ENCODE measurements at places on chromosomes 6 and 20.

GRCh38 chr6:137216106-137216505, 3.1 kb downstream of the IFNGR1 start:
- DNase-seq: no peak

- DNase-seq: no peak
These were observed 68.5 kb downstream of the DNAH8 start for GRCh38 chr6:38783443-38784228.

DNA sequence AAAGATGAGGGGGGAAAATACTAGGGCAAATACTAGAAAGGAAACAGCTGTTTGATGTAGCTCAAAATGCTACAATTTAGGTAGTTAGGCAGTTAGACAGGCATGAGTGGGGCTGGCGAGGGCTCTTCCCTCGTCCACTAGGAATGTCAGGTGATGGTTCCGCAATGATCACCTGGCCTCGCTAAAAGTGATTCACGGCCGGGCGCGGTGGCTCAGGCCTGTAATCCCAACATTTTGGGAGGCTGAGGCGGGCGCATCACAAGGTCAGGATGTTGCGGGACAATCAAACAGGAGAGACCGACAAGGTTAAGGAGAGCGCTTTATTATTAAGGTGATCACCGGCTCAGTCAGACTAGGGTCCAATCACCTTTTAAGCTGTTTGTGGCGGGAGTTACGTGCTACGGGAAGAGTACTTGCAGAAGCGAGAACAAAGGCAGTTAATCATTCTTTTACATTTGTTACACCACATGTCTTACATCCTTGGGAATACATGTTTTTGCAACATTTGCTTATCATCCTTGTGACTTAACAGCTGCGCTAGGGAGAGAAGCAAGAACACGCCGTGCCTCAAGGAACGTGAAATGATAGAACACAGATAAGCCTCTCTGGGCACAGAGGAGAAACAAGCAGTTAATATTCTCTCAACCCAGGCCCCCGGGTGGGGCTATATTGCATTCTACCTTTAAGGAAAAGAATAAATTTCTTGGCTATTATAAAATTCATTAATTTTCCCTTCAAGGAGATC, 1025.4 kb downstream of the EYS start:
- DNase-seq: no peak

GRCh38 chr20:57622579-57623381, 2.6 kb upstream of the ZBP1 start:
- peak; percentile 24 for DNase-seq

DNA sequence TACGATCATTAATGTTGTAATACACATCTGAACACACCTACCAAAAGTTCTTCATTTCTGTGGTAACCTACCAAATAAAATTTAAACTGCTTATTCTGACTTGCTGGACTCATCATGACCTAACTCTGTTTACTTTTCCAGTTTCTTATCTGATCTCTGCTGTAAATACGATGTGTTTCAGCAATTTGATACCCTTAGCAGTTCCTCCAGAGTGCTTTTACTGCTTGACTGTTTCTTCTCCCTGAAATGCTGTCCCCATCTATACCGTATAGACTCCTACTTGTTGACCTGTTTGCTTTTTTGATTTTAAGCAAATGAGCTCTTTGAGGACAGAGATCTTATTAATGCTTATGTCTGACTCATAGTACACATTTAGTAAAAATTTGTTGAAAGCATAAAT, 119.5 kb downstream of the SCAF8 start:
- no peak for DNase-seq

GRCh38 chr6:12957321-12958051, 240.9 kb downstream of the PHACTR1 start:
- peak; percentile 68 for DNase-seq

- DNase-seq: peak; percentile 14
These were observed 6.7 kb upstream of the VNN2 start for GRCh38 chr6:132764370-132764769.

DNA sequence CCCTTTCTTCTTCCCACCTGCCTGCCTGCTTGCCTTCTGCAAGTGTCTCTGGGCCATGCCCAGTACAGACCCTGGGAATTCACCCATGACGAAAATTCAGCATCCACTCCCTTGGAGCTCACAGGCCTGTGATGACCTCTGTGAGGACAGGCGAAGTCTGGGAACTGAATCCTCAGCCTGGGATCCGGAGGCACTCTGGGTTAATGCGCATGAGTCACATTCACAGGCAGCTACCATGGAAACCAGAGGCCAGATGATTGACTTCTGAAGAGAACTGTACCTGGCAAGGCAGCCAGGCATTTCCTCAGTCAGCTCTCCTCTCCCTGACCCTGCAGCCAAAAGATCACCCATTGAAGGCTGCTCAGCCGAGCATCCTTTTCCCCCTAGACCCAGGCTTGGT, 41.0 kb downstream of the SLC9A8 start:
- no peak for DNase-seq

GRCh38 chr6:5036269-5036668, 32.4 kb upstream of the RPP40 start:
- no peak for DNase-seq

DNA sequence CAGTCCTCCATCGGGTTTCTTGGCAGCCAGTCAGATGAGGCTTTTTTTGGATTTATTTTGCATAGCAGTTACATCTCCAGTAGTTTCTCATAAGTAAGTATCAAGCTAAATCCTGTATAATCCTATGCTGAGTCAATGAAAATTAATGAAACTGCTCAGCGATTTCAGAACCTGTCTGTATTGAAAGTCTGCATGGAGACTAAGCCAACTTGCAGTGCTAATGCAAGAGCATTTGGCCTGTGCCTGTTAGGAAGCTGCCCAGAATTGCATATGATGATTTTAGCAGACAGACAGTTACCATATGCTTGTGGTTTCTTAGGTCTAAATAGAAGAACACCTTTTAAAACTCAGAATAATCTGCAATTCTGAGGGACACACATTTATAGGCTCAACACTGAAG, 25.2 kb upstream of the LRRN4 start:
- DNase-seq: no peak

DNA sequence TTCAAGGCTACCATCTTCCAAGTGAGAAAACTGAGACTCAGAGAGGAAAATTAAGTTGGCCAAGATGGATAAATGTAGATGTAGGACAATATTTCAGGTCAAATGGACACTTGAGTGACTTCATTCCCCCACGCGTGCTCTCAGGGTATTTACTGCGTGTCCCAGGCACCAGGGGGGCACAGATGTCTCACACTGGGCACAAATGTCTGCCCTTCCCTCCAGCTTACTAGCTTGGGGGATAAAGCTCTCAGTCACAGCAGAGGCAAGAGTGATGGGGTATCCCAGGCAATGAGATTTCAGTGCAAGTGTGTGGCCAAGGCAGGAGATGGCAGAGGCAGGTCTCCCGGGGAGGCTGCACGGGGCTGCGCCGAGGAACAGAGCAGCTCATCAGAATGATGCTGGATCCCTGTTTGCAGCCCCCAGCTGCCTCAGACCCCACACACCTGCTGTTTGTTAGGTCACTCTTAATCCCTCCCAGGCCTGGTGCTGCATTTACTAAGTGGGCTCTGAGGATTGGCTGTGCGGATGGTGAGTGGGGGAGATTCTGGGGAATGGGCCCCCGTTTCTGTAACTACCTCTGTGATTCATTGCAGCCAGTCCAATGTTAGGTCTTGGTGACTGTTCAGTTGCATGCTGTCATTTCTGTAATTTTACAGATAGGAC, 44.1 kb downstream of the PTK7 start:
- no peak for DNase-seq

DNA sequence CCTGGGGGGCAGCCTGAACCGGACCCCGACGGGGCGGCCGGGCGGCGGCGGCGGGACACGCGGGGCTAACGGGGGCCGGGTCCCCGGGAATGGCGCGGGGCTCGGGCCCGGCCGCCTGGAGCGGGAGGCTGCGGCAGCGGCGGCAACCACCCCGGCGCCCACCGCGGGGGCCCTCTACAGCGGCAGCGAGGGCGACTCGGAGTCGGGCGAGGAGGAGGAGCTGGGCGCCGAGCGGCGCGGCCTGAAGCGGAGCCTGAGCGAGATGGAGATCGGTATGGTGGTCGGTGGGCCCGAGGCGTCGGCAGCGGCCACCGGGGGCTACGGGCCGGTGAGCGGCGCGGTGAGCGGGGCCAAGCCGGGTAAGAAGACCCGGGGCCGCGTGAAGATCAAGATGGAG, 636 bp downstream of the SRF start:
- DNase-seq: no peak

DNA sequence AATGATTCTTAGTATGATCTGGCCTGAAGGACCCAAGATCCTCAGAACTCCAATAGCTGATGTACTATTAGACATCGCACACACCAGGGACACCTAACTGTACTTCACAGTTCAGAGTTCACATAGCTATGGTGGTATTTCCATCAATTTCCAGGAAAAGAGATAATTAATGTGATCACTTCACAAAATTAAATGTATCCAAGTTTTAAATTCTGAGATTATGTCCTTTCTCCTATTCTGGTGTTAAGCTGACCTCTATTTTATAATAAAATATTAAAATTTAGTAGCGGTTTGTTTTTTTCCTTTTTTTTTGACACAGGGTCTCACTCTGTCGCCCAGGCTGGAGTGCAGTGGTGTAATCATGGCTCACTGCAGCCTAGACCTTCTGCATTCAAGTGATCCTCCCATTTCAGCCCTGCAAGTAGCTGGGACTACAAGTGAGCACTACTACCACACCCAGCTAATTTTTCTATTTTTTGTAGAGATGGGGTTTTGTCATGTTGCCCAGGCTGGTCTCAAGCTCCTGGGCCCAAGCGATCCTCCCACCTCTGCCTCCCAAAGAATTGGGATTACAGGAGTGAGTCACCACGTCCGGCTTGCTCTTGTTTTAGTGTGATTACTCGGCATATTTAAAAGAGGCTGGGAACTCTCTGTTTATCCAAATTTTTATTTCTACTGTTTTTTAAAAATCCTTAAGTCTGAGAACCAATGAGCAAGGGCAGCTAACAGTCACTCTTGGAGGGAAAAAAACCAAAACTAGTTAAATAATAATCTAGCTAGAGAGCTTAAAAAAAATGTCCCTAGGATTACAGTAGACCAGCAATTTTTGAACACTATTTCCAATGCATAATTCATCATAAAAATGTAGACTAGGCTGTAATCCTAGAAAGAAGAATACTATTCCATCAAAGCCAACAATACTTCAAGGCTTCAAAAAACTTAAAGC, 16.0 kb downstream of the KIF13A start:
- DNase-seq: no peak

GRCh38 chr20:59822291-59823029, 111.0 kb downstream of the SYCP2 start:
- DNase-seq: no peak

DNA sequence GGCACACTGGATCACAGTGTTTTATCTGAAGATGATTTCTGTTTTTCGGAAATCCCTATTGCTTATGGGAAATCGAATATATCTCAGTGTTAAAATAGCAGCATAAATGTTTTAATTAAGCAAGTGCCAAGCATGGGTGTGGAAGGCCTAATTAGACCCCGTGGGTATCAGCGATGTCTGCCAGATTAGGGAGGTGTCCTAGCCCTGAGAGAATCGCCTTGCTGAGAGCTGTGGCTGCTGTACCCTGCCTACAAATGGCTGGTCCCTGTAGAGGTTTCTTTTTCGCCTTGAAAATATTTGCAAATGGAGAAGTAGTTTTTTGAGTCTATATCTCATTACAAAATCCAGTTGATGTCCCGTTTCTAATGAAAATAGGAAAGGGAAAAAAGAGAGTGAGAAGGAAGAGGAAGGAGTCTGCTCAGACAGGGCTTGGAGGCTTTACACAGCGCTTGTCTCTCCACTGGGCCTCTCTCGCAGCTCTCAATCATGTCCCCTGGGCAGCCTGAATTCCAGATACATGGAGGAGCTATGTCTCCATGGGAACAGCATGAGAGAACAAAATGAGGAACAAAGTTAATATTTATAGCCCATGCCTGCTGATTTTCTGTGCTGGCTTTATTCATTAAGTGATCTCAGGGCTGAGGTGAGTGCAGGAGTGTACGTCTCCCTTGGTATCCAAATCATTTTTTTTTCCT, 35.2 kb upstream of the BCLAF1 start:
- DNase-seq: no peak

- DNase-seq: no peak
These were observed 24.7 kb downstream of the GJA1 start for GRCh38 chr6:121460170-121460569.

DNA sequence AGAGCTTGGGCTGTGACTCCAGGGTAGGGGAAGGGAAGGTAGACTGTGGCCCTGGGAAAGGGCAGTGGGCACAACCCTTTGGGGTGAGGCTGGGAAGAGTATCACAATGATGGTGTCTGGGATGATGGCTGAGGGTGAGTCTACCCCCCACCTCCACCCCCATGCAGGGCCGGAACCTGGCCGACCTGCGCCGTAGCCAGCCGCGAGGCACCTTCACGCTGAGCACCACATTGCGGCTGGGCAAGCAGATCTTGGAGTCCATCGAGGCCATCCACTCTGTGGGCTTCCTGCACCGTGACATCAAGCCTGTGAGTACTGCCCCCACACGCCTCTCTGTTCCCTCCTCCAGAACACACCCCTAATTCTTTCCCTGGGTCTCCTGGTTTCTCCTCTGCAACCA, 10.1 kb downstream of the TTBK1 start:
- DNase-seq: no peak

GRCh38 chr6:69980624-69981023, 114.3 kb downstream of the COL19A1 start:
- DNase-seq: no peak

DNA sequence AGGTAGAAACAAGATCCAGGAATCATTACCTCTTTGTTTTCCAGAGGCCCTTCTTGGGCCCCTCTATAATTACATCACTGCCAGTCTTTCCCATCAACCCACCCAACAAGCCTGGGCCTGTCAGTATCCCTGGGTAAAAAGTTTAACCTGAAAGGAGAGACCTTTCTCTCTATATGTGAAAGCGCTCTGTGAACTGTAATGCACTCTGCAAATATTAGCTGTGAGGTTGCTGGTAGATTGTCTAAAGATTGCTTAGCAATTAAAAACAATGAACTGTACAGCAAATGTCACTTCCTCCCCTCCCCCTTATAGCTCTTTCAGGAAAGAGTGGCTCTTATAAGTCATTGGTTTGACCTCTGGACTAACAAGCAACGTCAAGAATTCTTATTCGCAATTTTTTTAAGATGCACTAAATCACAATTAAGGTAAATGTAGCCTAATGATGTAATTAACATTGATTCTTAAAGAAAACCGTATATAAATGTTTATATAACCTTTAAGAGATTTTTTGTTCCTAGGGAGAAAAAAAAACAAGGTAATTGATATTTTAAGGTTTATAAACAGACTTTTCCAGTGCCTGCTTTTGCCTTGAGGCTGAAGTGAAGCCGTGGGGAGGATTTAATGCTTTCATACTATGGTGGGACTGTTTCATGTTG, 18.4 kb downstream of the ECT2L start:
- DNase-seq: no peak

DNA sequence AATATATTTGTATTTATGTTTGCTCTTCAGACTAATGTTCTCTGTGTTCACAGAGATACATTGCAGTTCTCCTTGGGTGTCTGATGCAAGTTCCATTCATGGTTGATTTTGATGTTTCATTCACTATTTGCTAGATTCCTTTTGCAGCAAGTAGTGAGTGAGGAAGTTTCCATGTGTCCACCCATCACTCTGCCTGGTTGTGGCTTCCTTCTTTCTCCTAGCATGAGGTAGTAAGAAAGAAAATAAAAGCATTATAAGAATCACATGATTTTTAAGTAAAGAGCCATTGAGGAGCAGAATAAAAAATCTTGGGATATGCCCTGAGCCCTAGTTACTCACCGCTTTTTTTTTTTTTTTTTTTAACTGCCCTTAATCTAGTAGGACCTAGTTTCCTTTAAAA, 8.7 kb downstream of the SASH1 start:
- DNase-seq: no peak

GRCh38 chr20:59043698-59044097, 1.1 kb upstream of the PRELID3B start:
- peak; percentile 60 for DNase-seq

- no peak for DNase-seq
These were observed 17.6 kb upstream of the SERPINB1 start for GRCh38 chr6:2859185-2859700.

- no peak for DNase-seq
These were observed 100.6 kb downstream of the KCNB1 start for GRCh38 chr20:49381558-49382493.

Data from foreskin melanocyte (primary cell).